ENCODE measurements at places on chromosomes 12 and 14.

DNA sequence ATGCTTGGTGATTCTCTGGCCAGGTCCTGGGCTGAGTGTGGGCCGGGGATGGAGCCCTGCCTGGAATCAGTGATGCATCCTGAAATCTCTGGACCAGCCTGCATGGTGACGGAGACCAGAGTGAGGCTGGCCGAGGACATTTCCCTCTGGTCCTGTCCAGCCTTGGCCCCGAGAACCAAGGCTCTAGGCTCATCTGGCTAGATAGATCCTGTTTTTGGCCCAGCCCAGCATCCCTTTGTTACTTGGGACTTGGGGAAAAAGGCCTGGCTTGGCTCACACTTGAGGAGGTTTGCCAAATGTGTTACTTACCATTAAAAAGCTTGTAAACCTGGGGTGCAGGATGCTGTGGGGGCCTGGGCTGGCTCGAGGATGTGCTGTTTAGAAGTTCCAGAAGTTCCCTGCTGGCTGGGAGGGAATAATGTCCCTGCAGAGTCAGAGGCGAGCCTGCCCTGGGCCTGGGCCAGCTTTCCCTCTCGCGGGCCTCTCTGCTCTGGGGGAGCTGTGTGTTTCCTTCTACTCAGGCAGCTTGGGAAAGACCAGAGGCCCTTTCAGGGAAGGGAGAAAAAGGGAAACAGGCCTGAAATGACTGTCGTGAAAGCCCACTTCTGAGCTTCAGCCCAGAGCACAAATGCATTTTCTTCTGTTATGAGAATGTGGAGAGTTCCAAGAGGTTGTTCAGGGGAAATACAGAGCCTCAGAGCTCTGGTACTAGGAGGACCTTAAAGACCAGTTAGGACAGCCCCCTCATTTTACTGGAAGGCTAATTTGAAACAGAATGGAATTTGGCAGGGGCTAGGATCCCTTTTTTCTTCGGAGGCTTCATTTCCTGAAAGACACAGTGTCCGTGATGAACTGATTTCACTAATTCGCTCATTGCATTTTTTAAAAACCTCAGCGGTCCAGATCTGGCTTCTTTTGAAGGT, 47.2 kb upstream of the CTDSP2 start:
- DNase-seq = no peak

GRCh38 chr14:41663473-41663850, 56.8 kb downstream of the LRFN5 start:
- no peak for DNase-seq

DNA sequence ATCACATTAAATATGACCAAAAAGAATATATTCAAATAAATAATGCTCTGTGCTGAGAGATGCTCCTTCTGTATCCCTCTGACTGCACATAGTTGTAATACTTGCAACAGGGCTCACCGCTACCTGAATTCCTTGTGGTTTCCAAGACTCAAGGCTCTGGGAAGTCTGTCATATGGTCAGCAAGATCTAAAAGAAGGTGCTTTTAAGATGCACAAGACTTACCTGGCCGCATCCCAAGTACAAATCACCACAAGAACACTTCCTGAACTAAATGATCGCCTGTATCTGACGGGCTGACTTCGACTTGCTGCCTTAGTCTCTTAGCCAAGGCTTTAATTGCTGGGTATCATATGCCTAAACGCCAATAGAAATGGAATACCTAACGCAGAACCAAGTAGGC, 67.2 kb downstream of the HECTD4 start:
- no peak for DNase-seq

DNA sequence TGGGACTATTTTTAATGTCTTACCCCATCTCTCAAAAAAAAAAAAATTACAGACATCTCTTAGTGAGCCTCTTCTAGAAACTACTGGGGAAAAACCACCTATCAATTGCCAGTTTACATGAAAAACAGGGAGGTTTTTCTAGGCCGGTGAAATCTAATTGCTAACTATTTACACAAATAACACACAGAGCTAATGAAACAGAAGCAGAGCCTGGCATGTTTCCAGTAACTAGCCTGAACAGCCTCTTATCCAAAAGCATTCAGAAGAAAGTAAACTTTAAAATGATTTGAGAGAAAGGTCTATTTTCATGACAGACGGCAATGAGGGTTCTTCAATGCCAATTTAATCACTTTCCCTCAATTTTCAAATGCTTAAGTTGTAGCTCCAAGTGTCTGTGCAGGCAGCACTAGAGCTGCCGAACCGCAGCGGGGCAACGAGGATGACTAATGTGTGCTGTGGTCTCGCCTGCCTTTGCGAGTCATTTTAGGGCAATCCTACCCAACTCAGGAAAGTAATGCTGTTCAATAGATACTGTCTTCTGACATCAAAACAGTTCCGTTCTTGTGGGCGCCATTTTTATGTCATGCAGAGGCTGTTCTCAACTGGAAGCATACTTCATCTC, 84.6 kb downstream of the SETD3 start:
- DNase-seq = peak; percentile 15

DNA sequence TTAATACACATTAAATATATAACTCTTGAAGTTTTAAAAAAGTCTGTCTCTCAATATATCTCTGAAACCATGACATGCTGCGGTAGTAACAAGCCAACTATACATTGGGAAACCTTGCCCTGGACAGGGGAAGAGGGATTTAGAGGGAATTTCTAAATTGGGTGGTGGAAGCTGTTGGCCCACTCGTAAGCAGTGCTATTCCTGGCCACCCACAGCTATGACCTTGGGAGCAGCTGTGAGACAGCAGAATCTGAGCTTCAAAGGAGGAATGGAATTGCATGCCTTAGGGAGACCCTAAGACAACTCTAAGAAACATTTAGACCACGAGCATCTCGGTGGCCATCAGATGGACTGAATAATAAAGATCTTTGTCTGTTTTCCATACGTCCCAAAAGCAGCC, 15.8 kb upstream of the GCH1 start:
- DNase-seq = no peak

DNA sequence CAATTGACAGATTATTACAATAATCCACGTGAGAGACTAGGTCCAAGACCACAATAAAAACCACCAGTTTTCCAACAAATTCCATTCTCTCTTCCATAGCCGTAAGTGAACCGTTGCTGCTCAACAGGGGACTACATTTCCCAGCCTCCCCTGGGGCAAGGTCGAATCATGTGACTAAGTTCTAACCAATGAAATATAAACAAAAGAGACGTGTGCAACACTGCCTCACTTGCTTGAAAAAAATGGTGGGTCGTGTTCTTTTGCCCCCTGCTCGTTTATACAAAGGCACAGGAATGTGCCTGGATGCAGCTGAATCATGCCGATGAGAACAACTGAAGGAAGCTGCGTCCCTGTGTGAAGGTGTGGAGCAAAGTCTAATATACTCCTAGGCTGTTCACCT, 51.1 kb downstream of the HSPB8 start:
- no peak for DNase-seq

DNA sequence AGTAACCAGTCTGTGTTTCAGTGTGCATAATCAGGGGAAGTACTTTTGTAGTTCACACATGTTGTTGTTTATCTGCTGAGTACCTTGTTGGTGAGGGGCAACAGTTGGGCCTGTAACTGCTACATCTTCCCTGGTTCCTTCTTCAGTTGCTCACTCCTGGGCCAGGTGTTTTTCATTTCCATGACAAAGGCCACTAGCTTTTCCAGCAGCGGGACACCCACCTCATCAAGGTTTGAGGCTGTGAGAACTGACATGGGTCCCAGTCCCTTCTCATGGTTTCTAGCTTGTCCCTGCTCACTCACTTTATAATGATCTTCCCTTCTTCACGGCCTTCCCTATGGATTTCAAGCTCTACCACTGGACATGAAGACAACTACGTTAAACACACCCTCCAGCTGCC, 1.5 kb upstream of the NOXRED1 start:
- no peak for DNase-seq

DNA sequence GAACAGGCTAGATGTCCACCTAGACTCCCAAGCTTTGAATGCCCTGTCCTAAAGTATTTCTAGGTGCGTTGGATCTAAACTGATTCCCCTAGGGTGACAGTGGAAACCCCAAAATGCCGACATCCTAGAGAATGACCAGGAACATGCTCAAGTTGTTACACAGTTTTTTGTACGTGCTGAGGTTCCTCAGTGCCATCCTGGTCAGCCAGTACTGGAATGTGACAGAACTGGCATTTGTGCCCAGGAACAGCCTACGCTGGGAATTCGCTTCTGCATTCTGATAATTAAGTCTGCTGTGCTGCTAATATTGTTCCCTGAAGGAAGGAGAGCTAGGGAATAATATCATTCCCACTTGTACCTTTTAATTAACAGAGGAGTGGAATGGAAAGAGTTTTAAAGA, 40.3 kb downstream of the BORCS5 start:
- DNase-seq = no peak

DNA sequence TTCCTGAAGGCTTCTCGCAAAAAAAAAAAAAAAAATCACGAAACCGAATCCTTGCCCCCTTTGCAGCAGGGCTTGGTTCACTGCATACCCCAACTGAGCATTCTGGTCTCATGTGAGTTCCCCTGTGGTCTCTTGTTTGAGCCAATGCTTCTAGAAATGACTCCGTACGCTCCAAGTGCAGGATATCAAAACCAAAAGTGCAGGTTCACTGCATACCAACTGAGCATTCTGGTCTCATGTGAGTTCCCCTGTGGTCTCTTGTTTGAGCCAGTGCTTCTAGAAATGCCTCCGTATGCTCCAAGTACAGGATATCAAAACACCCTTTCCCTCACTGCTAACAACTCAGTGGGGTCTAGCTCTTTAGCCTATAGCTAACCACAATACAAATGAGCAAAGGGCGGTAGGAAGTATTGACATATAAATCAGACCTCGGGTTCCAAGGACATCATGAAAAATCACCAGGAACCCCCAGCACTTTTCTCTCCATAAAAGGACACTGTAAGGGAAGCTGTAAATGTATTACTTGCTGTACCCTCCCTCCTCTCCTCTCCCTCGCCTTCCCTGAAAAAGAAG, 206.3 kb upstream of the NOS1 start:
- no peak for DNase-seq

GRCh38 chr14:74459289-74459946, 33.4 kb upstream of the SYNDIG1L start:
- peak; percentile 2 for DNase-seq

DNA sequence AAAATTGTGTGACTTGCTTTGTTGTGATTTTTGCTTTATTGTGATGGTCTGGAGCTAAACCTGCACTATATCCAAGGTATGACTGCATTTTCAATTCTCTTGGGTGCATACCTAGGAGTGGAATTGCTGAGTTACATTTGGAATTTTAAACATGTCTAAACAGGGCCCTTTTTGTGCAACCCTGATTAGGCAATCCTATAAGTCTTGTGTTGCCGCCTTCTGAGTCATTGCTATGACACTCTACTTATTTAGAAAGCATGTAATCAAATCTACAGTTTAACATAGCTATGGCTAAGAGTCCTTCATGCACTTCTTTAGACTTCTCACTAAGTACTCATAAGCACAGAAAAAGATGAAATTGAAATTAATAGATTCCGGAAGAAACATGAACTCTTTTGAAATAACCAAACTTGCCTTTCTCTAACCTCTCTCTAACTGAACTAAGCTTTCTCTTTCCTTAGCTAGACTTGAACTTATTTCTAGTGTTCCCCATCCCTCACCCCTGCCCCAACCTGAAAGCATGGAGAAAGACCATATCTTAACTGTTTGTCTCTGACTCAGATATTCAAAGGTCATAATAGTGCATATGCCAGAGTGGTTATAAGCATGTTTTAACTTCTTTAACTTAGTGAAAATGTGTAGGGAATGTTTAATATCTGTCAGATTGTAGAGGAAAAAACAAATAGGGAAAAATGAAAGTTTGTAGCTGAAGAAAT, 203.0 kb downstream of the SNAPC1 start:
- DNase-seq = no peak

GRCh38 chr12:21725731-21726130, 48.8 kb downstream of the KCNJ8 start:
- DNase-seq = no peak

DNA sequence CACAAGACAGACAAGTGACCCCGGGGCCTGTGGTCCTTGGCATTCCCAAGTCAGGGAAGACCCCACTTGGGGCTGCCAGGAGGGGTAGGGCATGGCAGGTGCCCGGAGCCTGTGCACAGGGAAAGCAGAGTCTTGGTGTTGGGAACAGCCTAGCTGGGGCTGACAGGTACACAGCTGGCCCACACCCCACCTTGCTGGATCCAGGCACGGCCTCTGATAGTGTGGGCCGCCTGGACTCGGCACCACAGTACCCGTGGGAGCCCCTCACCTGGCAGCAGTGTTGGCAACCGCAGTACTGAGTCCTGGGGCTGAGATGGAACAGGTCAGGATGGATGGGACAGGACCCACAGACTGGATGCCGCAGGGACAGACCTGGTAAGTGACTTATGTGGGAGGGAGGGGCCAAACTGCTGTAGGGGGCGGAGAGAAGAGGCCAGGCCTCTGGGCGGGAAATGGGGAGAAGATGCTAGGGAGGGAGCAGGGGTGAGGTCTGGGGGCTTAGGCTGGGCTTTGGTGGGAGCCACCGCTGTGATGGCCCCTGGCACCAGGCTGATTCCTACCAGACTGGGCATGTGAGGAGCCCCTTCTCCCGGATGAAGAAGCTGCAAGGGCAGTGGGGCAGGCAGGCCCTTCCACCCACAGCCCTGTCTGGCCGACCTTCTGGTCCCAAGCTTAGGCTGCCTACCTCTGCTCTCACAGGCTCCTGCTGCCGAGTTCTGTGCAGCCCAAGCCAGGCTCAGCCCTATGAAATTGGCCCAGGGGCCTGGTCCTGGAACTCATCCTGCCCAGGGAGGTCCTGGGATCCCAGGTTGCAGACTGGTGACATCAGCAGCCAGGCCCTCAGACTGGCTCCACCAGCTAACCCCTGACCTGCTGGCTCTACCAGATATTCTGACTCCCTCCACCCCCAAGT, at the start of gene TGM1:
TGM1 (minus strand) TSS at position 357 of the 913 bp plus-strand sequence. CDS start 825 bp downstream, outside the sequence.
- no peak for DNase-seq

DNA sequence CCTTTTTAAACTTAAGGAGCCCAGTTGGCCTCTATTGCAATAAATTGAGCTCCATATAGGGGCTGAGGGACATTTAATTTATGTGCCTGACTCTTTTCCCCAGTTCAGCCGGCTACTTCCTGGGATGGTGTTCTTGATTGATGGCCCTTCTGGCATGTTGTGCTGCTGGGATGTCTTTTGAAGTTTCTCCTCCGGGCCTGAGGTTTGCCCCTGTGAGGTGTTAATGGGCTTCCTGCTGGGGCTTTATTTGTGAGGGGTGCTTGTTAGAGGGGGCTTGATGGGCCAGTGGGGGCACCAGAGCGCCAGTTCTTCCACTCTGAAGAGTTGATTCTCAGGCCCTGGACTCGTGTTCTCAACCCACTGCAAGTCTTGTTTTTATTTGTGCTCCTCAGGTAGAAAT, 69.6 kb downstream of the CHST11 start:
- DNase-seq = no peak

- DNase-seq = no peak
These were observed 1.7 kb downstream of the BTBD7 start for GRCh38 chr14:93331002-93331727.

DNA sequence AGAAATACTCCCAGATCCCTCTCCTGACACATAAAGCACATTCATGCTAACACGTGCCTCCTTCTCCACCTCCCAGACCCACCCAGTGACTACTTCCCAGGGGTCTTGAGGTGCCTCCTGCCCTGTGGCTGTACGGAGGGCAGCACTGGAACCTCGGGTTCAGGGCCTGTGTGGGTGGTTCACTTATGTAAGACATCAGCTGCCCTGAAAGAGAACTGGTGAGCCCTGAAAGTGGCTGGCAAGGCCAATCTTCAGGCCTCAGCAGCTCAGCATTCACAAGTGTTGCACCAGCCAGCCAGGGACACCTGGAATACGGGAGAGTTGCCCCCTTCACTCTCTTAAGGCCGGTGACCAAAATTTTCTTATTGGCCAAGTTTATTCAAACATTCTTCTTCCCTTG, 38.9 kb upstream of the NTF3 start:
- DNase-seq = no peak
